Fibroblast of skin of abdomen (primary cell): ENCODE measurements at places on chromosomes 2 and 18.

DNA sequence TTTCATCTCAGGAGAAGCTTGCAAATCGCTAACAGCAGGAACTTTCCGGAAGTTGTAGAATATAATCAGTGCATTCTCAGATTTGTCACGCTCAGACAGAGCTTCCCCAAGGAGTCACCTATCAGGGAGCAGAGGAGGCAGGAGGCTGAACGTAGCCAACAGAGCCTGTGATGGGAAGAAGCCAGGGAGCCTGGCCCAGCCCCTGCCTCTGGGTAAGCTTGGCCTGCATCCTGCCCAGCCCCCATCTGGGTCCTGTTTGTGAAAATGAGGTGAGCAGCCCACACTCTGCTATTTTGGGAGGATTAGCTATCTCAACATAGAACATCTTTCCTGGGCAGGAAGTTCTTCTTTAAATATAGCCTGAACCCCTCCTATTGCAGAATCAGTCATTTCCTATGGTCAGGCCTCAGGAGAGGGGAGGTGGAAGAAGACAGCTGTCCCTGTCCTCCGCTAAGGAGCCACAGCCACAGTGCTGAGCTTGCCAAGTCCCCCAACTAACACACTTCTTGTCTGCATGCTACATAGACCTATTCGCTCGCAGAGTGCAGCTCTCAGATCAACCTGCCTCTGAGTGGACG lies 19.2 kb upstream of the PKDCC start:
- no peak for DNase-seq

DNA sequence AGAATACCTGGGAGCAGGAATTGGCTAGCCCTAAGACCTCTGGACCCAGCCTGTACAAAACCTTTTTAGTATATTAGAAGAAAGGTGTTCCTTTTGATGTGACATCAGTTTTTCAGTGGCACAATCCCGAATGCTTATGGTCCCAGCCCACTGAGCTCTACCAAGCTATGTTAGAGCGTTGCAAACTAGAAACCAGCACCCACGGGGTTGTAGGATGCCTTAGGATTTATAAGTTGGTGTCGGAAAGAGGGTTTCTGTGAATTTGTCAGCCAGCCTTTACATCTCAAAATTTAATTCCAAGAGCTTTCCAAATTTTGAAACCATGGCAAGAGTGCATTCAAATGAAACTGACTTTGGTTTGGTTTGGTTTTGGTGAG lies 499 bp upstream of the LMAN1 start:
- DNase-seq: no peak

GRCh38 chr2:76985387-76986136 lies 536.6 kb downstream of the LRRTM4 start:
- DNase-seq: no peak

- peak; percentile 71 for DNase-seq
These were observed 54.2 kb downstream of the LTBP1 start for GRCh38 chr2:33000986-33001385.

DNA sequence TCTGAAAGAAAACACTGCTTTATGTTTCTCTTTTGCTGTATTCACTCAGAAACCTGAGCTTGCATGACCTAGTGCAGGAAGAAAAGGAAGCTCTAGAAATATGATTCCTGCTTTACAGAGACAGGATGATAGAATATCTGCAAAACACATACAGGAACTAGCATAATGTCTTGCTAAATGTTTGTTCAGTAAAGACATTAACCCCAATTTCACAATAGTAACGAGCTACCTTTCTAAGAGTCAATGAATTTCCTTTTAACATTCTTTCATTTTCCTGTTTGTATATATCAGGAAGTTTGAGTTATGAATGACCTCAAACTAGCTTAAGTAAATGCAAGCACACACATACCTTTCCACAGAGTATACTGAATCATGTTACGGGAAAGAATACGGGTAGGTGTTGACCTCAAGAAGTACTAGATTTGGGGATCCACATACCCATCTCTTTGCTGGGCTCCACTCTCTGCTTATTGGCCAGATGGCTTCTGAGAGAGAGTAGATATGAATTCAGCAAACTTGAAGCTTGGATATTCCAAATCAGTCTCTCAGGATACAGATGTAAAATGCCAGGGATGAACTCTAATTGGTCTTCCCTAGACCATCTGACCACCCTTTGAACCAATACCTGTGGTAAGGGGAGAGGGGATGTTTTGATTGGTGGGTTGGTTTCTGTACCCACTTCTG lies 18.2 kb upstream of the ACSL3 start:
- DNase-seq: no peak

DNA sequence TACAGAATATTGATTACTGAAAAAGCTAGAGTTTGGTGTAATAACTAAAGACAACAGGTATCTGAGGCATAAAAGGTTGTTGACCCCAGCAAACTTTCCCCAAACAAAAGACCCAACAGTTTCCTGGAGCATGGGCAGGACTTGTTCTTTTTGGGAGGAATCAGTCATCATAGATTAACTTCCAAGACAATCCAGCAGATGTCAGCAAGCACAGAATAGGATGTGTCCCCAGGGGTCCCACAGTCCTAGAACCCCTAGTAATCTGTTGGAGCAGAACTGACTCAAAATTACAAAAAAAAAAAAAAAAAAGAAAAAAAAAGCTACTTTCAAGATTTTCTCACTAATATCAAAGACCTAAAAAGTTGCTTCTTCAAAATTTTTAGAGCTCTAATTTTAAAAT lies 564.7 kb upstream of the SLC39A10 start:
- DNase-seq: no peak

DNA sequence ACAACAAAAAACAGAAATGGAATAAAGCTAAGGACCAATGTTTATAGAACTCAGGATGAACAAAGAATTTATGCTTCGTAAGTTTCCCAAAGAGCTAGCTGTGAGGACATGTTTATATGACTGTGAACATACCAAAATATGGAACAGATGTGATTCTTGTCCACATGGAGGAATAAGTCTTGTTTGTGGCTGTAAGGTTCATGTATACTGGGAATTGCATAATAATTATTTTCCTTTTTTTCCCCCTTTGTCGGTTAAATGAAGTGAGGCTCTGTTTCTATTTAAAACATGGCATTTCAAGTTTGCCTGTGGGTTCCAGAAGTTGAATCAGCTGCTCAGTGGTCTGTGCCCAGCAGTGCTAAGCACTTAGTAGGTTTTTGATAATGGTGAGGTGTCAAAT lies 108.1 kb downstream of the FHOD3 start:
- DNase-seq: peak; percentile 34

DNA sequence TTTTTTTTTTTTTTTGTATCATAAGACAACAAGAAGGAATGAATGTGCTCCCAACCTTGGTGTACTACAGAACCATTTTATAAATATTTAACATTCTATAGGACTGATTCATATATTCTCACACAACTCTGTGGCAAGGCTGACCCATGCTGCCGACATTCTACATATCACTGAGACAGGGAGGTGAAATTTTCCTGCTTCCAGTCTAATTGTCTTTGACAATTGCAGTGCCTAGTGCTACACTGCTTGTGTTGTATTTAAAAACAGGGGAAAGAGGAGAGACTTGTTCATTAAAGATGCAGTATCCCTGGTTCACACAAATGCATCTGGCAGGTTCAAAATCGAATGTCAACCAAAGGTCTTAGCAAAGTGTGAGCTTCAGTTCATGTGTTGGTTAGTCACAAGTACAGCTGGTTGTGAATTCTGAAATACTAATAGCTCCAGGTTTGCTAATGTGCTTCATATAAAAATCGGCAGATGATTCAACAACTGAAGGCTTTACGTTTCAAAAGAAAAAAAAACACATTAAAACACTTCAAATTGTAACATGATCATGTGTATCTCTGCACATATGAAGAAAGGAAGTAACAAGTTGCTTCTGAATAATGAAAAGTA lies 130.8 kb downstream of the FIGN start:
- DNase-seq: peak; percentile 88

DNA sequence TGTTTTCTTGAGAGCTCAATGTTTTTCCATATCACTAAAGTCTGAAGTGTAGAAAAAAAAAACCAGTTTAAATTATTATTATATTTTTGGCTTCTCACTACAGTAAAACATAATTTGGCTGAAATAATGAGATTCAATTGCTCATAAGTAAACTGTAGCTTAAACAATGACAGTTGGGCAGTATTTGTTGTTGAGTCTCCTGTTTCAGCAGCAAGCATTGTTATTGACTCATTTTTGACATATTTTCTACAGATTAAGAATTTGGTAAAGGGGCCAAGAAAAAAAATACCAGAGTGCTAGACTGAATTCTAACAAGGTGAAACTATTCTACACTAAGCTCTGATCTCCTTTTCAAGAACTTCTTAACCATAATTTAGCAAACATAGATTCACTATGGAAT lies 2070.4 kb upstream of the CELF4 start:
- DNase-seq: no peak

DNA sequence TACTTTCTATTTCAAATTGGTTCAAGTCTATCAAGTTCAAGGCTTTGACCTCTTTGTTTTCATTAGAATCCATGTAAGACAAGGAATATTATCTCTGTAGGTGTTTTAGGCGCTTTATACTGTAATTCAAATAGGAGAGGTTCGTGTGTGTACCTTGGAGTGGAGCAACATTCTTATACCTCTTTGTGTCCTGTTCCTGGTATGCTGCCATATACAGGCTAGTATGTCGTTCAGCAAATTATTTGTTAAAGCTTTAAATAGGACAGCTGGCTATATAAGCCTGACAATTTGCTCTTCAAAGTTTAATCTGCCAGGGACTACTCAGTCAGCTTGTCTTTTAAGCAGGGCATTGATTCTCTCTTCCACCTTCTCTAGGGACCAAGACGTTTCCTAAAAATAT lies 31.1 kb upstream of the SPAG16 start:
- DNase-seq: no peak

GRCh38 chr2:86760371-86760770 lies 30.3 kb downstream of the CD8A start:
- no peak for DNase-seq
